Epithelial cell of proximal tubule (primary cell): ENCODE measurements at places on chromosomes 2 and 18. TPM values are rescaled to one million over a fixed set of nuclear protein-coding genes. Genes with fewer than 3 reads are reported as not detected.

- no peak for DNase-seq
Observed at GRCh38 chr2:54494087-54494486, 38.0 kb downstream of the SPTBN1 start.

TET3 gene
- 4.8 and 5.4 TPM in 2 replicates for total RNA-seq

CPO gene
- total RNA-seq = not detected in 2 replicates

DNA sequence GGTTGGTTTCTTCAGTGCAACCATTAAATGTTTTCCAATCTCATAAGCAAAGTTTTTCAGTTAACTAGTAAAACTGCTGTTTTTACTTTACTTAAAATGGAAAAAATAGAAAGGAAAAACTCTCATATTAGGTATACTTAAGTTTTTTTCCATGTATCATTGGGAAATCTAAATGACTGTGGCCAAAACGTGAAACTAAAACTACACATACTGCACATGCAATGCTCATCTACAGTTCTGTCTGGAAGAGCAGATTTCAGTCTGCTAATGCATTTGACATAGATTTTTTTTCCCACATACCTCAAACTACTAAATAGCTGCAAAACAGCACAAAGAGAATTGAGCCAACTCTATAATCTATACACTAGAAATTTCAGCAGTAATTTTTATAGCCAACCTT lies 62.6 kb downstream of the COL5A2 start:
- no peak for DNase-seq

KCNJ3 gene
- total RNA-seq = 0.12 TPM in 1 of 2 replicates, not detected in the other

DNA sequence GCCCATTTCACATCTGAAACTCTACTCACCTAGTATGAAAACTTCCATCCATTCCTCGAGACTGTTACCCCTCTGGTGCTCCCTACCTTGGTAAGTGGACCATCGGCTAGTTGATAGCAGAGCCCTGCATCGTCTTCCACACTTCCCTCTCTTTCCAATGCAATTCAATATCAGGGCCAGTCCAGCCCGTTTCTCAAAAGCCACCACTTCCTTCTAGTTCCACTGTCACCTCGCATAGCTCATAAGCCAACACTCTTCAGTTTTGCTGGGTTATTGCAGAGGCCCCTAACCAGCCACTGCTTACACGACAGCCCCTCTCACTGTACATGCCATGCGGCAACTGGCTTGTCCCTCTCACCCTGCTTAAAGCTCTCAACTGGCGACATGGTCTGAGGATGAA lies 10.2 kb upstream of the ZNF407 start:
- no peak for DNase-seq
